SK-N-SH treated with all-trans-retinoic acid at 6 μM for 48 hours (cell line): ENCODE measurements at places on chromosomes 4 and X.
A peak's percentile ranks its signal among the peaks of the same experiment; 100 is the strongest.

- ATAC-seq, result no peak
These were observed 50.0 kb downstream of the LGI2 start for GRCh38 chr4:24980740-24981139.

DNA sequence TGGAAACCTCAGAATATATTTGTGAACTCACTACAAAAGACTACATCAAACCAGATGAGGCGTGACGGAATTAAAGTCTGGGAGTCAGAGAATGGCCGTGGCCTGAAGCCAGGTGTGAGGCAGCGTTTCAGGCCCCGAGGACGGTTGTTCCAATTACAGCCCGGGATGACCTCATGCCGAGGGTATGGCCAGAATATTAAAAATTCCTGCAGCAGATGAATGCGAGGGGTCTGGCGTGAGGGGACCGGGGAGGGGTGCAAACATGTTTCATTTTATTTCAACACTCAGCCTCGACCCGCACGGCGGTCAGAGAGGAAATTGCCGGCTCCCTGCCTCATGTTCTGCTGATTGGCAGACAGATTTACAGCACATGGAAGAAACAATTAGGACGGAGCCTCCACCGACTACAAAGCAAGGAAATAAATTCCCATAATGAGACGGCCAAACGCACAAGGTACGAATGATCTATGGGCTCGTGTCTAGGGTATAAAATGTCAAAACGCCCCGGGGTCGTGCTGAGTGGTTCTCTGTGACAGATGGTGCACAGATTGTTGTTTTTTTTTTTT, 289.7 kb downstream of the SHOX start:
- ATAC-seq, result no peak

DNA sequence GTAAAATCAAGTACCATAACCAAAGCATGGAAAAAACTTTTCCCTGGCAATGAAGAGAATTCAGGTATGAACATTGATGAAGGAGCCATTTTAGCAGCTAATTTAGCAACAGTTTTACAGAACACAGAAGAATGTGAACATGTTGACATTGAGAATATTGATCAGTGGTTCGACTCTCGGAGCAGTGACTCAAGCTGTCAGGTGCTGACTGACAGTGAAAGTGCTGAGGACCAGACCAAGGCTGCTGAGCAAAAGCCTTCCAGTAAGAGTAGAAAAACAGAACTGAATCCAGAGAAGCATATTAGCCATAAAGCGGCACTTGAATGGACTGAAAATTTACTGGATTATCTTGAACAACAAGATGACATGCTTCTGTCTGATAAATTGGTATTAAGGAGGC, 2.8 kb downstream of the TIGD2 start:
- no peak for ATAC-seq

DNA sequence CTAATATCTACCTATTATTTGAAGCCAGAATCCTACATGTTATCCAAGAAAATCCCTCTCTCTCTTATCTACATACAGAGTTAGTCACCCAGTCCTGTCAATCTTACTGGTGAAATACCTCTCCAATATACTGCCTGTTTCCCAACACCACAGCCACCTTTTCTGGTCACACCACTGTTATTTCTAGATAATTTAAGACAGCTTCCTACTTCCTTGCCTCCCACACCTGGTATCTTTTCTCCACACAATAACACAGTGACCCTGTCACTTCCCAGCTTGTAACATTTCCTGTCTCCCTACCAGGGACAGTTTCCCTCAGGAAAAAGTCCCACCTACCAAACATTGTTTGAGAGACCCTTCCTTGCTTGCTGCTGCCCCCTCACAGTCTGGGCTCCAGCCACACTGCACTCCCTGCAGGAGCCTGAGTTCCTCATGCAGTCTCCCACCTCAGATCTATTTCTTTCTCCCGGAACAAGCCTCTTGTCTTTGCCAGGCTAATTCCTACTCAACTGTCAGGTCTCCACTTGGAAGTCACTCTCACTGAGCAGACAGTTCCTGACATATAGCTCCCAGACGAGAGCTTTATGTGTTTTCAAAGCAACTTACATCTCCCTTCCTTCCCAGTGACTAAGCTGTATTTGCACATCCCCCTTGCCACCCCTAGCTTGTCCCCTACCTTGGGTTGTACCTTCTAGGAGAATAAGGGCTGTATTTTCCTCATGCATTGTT, 73.6 kb upstream of the QRFPR start:
- ATAC-seq, result no peak

- no peak for ATAC-seq
These were observed 40.6 kb upstream of the IL21 start for GRCh38 chr4:122661176-122662160.

DNA sequence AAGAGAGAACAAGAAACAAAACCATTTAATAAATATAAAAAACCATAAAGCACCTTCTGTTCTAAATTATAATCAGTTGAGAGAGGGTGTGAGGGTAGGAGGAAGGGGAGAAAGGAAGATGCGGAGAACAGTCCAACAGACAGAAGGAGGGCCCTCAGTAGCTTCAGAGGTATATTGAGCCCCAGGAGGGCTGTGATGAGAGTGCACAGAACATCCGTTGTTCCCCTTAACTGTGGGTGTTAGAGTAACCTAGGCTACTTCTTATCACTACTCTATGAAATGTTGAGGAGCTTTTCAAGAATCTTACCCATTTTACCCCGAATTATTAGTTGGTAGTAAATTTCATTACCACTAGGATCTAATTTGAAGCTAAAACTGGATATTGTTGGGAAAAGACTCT, 13.8 kb downstream of the GPC3 start:
- ATAC-seq, result no peak

DNA sequence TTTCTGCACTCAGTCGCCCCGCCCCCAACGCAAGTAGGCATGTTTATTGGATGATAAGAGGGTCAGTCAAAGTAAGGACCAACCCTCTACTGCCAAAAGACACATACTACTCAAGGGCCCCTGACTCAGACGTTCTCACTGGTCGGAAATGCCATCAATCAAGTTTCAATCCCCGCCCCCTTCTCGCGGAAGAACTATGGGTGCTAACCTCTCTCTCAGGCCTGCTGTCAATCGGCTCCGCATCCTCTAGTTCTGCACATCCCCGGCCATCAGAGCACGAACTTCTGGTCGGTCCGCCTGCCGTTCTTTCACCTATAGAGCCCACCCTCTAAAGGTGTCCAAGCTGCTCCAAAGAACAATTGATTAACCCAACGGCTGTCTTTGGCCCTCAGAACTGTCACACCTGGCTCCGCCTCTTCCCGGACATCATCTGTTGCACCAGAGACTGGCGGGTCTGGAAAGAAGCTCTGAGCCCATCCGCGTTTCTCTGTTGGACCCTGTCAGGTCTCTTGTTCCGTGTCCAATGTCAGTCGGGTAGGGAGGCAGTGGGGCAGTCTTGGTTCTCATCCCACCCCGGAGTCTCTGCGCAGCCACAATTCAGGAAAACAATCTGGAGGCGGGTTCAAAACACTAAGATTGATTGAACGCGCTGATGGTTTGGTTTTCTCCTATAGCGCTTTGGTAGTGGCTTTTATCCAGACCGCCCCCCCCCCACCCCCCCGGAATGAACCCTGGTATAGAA, 15.2 kb downstream of the NDUFB11 start:
- peak; percentile 98 for ATAC-seq

- peak; percentile 77 for ATAC-seq
These were observed 39.0 kb downstream of the FBXO8 start for GRCh38 chr4:174244441-174244840.

GRCh38 chr4:150510176-150510865, 71.6 kb upstream of the MAB21L2 start:
- ATAC-seq, result peak; percentile 79

- ATAC-seq, result peak; percentile 71
These were observed 16.0 kb downstream of the PRDM8 start for GRCh38 chr4:80213117-80213815.

DNA sequence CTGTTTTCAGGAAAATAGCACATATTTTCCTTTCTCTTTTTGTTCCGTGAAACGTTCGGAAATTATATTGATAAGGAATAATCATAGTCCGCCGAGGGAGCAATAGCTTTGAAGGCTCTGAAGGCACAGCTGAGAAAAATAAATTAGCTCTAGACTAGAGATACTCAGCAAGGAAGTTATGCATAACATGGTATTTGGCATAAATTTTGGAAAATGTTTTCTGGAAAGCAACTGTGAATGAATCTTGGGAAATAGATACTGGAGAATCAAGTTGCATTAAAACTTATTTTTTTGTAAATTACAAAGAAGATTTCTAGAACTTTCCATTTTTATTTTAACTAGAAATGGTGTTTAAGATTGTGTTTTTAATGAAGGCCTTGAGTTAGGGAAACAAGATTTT, 92.4 kb downstream of the HPRT1 start:
- no peak for ATAC-seq
